ENCODE measurements at places on chromosomes 16 and 17.
A peak's percentile ranks its signal among the peaks of the same experiment; 100 is the strongest.

DNA sequence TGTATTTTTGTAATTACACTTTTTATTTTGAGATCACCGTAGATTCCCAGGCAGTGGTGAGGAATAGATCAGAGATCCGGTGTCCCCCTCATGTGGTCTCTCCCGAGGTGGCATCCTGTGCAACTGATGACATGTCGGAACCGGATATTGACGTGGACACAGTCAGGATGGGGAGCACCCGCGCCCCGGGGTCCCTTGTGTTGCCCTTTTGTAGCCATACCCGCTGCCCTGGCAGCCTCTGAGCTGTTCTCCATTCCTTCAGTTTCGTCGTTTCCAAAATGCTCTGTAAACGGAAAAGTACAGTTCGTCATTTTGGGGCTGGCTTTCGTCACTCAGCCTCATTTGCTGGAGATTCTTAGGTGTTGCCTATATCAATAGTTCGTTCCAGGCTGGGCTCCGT, 14.2 kb downstream of the JPH3 start:
- no peak for DNase-seq

DNA sequence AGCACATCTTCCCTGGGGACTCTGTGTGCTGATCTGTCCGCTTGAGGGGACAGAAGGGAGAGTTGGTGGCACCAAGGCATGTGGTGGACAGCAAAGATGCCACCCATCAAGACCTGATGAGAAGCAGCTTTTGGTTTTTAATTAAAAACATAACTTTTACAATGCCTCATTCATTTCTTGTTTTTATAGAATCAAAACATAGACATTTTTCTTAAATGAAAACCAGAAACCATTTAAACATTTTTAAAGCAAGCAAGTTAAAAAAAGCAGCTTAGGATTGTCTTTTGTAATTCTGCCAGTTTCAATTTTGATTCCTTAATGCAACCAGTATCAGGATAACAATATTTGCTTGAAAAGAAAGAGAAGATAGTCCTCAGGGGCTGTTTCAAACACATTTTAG, 123.7 kb upstream of the AXIN2 start:
- no peak for DNase-seq

DNA sequence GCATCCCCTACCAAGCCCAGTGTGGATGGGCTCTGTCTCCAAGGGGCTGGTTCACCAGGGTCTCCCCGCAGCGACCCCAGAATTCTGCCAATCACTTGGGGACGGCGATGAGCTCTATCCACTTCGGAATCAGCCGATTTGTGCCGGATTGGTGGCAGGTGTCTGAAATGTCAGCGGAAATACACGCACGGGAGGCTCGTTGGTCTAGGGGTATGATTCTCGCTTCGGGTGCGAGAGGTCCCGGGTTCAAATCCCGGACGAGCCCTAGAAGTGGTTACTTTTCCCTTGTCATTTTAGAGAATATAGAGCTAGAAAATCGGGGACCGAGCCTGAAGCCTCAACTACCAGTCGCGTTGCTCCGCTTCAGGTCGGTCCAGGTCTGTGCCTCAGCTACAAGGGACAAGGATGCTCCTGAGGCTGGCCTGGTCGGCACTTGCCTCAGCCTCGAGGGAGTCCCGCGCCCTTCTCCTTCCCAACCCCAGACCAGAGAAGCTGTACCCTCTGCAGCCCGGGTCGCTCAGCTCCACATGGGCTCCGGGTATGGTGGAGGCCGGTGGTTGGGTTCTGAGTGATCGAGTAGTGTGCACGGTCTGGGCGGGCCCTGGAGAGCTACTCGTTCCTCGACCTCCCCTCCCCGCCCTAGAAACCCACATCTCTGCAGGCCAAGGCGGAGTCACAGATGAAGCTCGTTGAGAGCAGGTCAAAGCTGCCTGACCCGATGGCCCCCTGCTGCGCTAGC, 16.0 kb upstream of the OR1F1 start:
- DNase-seq: peak; percentile 49

DNA sequence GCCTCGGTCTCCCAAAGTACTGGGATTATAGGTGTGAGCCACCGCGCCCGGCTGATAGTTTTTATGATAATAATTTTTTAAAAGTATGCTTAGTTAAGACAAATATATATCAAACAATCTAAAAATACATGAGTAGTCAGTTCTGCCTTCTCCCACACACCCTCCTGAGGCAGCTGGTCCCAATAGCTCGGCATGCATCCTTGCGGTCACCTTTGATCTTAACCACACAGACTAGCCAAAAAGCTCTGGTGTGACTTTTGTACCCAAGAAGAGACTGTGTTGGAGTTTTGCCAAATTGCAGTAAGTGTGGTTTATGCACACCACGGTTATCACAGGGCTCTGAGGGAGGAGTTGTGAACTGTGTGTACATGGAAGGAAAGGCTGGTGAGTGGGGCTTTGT, 25.6 kb downstream of the ATP6V0A1 start:
- peak; percentile 50 for DNase-seq

DNA sequence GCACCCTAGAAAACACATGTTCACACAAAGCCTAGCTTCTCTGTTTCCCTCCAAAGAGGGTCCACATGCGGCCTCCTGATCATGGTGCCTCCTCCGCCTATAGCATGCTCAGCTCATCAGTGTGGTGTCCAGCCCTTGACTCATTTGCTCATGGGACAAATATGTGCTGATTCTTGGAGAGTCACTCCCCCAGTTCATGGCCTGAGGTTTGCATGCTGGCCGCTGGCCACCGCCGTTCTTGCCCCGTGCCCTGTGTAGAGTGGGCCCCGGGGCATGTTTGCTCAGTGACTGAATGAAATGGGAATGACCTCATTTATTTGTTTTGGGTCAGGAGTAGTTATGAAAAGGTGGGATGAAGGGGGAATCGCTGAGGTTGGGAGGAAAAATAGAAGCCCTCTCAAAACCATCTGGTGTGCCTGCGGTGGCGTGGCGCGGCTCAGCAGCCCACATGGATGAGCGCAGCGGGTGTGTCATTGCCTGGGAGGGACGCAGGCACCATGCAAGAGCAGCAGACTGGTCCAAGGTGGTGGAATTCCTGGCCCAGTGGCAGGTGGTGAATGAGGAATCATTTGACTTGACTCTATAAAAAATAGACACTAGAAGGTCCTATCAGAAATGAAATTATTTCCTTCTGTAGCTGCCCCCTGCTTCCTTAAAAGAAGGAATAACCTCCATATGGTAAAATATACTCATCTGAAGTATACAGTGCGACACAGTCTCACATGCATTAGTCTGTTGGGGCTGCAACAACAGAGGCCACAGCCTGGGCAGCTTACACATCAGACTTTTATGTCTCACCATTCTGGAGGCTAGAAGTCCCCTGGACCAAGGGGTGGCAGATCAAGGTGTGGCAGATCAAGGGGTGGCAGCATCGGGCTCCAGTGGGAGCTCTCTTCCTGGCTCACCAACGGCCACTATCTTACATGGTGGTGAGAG, 31.7 kb downstream of the CRISPLD2 start:
- no peak for DNase-seq

DNA sequence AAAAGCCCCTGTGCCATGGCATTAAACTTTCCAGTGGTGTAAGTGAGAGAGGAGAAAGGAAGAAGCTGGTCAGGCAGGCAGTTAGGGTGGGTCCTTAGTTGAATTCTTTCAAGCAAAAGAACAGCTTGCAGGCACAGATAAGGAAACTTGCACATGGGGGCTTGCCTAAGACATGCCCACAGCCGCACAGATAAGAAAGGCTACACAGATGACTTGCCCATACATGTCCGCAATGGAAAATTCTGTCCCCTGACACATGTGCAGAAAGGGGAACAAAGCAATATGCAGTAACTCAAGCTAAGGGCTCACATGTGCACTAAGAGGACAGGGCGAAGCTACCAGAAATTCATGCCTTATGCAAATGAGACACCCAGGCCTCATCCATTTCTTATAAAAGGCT, 69.9 kb downstream of the GSG1L start:
- DNase-seq: no peak

- no peak for DNase-seq
Measured at GRCh38 chr16:71473891-71474290, 11.8 kb upstream of the ZNF23 start.

DNA sequence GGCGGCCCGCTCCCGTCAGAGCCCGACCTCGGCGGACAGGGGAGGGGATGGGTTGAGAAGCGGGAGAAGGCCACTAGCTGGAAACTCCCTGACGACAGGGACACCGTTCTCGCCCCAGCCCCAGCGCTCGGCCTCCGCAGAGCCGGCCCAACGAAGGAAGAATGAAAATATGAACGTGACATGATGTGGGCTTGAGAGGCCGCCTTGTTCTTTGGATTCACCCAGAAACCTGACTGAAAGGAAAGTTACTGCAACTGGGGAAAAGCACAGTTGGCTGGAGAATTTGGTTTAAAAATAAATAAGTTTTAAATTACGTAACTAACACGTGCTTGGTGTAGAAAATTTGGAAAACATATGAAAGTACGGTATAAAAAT, 21.1 kb downstream of the NPTX1 start:
- DNase-seq: peak; percentile 29

GRCh38 chr17:14306596-14306995, 5.7 kb downstream of the HS3ST3B1 start:
- DNase-seq: no peak

DNA sequence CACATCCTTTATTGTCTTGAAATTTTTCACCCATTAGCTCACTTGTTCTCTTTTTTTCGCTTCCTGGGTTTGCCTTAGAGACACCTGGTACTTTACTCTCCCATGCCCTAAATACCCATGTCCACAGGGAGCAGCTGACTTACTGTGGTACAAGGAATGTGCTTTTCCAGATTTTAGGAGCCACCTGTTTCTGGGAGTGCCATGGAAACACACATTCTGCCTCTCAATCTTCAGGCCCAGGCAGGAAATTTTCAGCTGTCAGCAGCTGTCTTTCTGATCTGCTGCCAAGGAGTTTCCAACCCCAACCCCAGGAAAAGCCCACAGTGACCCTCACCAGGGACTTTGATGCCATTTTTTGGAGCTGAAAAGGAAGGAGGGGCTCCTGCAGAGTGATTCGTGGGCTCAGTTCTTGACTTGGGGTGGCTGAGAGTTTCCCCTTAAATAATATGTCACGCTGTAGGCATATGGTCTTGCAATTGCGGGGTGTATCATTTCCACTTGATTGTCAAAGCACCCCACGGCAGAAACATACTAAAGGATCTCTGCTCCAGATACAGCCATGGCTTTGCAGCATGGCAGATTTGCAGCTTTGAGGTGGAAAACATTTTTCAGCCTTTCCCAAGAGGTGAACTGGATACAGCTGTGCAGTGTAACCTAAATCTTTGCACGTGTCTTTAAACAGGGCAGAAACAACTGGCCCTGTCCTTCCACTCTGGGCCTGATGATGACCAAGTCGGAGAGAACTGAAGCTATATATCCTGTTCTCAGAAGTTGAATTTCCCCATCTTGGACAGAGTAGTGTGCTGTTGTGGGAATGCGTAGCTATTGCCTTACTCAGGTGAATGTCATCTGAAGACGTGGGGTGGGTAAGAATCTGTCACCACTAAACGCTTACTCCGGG, 19.2 kb downstream of the RBFOX1 start:
- no peak for DNase-seq

DNA sequence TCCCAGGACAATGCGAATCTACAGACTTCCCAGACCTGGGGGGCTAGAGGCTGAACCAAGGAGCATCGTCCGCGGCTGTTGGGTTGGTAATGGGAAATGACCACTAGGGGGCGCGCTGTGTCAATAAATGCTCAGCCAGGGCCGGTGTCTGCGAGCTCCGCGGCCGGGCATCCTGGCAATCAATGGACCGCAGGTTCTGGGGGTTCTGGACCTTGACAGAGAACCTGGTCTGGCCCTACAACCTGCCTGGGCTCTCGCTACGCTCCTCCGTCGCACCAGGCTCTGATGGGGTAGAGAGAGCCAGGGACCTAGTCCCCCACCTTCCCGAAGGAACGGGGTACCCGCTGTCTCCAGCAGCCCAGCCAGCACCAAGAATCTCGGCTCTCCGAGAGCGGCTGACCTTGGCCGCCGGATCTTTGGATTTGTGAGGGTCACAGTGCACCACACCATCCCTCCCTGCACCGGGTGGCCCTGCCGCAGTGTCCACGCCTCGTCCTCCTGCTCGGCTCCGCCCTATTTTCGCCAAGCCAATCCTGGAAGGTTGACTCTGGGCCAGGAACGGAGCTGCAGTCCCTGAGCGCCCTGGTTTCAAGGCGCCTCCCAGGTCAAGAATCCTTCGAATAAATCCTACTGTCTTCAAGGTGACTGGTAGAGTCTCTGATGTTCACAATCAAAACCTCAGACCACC, 20.4 kb upstream of the BEAN1 start:
- peak; percentile 60 for DNase-seq

Data from stimulated activated CD8-positive, alpha-beta memory T cell treated with anti-CD3 and anti-CD28 coated beads, Interleukin-7, amount 100 ng/mL, for 48 hours (primary cell).